ENCODE measurements at places on chromosomes 2 and 18.

DNA sequence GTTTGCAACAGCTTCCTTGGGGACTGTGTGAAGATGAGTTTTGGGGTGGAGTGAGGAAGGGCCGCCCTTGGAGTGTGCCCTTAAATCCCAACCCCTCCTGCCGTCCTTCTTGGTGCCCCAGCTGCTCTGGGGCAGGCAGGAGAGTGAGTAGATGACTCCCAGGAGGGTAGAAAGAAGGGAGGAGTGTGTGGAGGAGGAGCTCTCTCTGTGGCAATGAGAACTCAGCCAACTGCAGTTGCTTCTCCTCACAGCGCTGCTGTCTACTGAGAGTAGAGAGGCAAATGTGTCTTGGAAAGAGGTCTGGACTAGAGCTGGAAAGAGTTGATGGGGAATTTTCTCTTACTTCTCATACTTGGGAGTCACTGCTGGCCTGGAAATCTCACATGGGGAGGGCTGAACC, 21.8 kb upstream of the SIX2 start:
- DNase-seq = no peak

DNA sequence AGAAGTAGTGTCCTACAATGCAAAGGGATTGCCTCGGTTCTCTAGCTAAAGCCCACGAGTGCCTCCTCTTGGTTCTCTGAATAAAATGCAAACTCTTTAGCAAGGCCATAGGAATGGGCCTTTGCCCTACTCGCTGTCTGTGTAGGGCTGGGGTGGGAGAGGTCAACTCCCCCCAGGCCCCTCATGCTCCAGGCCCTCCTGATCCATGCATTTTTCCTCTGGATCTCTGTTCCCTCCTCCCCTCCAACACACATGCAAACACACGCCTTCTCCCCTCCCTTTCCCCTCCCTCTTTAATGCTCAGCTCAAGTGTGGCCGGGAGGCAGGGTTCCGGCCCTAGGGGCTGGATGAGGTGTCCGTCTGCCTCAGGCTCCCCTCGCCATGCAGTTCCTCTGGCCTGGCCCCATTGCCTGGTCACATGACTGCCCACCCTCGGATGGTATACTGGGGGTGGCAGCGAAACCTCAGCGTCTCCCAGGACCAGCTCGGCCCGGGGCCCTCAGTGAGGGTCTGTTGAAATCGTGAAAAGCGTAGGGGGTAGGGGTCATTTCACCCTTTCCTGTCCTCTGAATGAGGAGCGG, 14.9 kb upstream of the KLF11 start:
- no peak for DNase-seq

DNA sequence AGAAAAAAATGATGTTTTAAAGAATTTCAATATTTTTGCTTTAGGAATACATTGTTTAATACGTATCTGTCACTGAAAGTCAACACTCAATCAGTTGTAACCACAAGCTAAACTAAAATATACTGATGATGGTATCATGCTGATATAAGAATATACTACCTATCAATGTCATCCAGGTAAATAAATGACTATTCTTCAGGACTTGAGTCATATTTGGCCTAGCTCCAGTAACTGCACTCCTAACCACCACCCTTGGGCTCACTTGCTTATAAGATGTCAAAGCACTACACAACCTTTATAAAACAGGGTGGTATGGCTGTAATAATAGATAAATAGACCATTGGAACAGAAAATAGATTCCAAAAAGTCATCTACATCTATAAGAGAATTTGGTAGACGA, 48.8 kb downstream of the RND3 start:
- DNase-seq = peak; percentile 31

DNA sequence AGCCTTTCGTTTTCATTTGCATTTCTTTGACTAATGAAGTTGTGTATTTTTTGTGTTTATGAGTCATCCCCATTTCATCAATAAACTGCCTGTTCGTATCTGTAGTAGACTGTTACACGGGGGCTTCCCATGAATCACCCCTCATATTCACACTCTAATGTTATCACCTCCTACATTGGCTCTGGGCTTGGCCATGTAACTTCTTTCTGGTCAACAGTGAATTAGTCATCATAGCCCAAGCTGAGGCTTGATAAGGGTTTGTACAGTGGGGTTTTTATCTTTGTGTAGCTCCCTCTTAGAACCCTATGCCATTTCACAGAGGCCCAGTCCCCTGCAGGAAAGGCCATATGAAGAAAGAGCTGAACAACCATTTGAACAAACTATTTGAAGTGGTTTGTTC, 151.0 kb downstream of the CCBE1 start:
- DNase-seq = peak; percentile 3

- no peak for DNase-seq
Measured at GRCh38 chr2:15810477-15811150, 129.7 kb upstream of the MYCN start.

DNA sequence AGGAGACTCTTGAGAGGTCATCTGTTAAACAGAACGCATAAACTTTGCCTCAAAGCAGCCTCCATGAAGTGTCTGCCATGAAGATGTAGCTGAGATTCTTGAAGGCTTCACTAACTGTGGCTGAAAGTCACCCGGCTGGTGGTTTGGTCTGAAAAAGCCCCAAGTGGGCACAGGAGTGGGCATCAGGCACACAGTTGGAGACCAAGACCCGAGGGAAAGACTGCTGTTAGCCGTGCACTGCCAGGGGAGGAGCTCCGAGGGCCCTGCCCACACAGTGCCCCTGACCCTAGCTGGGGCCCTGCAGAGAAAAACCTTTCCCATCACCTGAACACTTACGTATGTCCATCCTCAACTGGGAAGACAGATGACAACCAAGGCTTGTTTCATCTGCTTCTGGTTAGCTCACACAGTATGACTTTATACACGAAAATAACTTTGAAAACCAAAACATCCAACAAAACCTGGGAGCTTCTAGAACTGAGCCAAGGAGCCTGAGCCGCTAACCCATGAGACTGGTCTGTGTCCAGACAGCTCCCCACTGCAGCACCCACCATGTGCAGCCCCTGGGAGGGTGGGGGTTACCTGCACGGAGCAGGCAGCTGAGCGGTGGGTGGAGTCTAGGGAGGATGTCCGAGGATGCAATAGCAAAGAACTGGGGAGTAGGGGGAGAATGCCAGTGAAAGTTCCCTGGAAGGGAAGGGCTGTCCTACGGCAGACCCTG, 15.4 kb downstream of the HJURP start:
- no peak for DNase-seq

All from RWPE1 (cell line).